ENCODE measurements at places on chromosomes 7 and 10.

DNA sequence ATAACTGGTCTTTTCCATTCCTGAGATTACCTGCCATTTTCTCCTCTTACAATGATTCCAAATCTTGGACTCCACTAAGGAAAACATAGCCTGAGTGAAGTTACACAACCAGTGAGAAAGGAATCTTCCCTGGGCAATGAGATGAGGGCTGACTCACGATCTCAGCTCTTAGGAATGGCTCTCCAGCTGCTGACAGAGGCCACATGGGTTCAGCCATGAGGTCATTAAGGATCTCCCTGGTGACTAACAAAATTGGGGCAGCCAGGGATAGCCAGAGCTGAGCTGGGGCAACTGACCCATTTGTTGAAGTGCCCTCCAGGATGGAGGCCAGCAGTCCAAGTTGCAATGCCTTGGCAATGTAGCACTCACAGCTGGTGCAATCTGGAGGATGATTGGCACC is 78.7 kb upstream of the MKLN1 start:
- DNase-seq, result no peak

DNA sequence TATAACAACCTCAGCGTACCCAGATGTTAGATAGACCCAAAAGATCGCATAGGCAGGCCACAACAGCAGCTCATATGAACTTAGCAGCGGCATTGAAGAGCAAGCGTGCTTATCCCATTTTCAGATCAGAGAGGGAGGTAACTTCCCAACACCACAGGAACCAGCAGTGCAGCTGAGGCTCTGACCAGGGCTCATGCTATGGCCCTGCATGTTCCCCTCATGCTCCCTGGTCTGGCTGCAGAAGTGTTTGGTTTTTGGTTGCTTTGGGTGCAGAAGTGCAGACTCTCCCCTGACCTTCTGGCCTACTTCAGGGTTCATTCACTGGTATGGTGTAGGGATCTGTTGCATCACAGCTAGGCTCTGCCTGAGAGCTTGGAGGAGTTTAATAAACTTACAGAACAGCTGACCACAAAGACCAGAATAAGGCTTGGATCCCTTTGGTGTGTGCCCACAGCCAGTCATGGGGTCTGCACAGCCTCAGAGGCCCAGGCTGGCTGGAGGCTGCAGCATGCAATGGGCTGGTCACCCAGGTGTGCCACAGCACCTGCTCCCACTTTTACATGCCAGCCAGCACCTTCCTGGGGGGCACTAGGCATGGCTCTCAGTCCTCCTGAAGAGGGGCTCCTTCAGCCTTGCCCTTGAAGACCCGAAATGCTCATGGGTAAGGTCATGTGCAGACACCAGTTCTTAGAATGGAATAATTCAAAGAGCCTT is 9.1 kb upstream of the CXCL12 start:
- DNase-seq, result no peak

DNA sequence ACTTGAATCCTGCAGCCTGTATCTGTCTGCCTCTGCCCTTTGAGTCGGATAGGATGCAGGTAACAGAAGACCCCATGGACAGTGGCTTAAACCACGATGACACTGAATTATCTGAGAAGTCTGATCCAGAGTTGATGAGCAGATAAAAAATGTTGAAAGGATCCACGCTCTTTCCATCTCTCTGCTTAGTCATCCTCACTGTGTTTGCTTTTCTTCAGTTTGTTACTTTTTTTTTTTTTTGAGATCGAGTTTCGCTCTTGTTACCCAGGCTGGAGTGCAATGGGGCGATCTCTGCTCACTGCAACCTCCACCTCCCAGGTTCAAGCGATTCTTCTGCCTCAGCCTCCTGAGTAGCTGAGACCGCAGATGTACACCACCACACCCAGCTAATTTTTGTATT is 36.9 kb upstream of the GOLGA7B start:
- DNase-seq, result no peak

GRCh38 chr7:15084368-15084767 is 181.8 kb upstream of the DGKB start:
- no peak for DNase-seq

DNA sequence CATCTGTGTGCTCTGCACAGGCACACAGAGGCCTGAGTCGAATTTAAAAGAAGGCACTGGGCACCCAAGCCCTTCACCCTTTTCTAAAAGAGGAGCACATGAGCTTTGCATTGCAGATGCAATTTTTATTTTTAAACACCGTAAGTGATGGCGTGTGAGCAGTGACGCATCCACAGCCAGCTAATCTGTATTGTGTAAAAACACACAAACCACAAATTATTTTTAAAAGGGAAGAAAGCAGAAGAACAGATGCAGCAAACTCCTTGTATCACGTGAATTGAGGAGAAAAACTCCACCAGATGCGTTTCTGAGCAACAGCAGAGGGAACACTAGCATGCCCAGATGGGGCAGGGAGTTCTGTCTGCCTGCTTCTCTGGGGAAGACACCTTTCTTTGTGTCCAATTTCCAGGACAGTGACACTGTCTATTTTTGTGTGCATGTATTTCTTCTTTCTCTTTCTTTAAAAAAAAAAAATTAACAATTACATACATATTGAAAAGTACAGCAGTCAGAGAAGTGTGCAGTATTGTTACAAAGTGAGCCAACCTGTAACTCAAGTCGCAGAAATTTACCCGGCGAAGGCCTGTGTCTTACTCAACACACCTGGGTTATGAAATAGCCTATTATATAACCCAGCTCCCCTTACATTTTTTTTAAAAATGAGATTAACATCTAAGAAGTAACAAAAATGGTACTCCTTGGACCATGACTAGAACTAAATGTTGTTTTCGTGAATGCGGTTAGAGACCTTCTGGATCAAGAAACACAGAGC is 39.2 kb downstream of the EEPD1 start:
- no peak for DNase-seq

DNA sequence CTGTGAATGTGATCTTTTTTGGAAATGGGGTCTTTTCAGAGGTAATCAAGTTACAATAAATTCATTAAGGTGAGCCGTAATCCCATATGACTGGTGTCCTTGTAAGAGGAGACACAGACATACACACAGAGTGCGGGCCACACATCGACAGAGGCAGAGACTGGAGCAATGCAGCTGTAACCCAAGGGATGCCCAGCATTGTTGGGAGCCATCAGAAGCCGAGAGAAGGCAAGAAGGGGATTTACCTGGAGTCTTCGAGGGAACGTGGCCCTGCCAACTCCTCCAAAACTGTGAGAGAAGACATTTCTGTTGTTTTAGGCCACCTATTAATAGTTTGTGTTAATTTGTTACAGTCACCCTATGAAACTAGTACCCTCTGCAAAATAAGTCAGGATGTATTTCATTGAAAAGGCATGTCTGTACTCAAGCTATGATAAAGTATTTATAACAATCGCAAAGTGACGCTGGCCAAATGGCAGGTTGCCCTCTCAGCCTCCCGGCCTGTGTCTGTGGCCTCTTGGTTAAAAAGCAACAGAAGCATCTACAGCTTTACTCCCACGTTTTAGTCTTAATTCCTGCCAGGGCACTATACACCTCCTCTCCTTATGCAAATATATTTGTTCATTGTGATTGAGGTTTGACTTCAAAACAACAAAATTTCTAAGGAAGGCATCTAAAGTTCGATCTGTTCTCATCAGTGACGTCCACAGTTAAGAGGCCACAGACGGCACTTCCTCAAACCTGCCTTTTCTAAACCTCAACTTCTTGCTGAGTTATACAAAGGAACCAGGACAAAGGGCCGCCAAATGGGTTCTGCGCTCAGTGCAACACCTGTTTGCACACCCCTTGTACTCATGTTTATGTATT is 46.8 kb downstream of the HIPK2 start:
- no peak for DNase-seq

DNA sequence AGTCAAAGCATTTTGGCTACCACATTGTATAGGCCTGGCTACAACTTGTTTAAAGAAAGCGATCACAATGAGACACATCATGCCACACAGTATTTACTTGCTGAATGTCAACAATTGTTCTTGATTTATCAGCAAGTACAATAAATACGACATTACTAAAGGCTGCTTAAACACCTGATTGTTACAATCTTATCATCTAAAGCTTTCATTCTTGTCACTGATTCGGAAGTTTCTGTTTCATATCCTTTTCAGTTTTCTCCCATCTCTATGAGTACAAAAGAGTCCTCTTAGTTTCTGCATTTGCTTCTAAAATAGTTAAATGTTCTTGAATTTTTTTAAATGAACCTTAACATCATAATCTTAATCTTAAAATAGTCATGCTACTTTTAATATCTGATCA is 128.1 kb upstream of the LRRN3 start:
- DNase-seq, result no peak

DNA sequence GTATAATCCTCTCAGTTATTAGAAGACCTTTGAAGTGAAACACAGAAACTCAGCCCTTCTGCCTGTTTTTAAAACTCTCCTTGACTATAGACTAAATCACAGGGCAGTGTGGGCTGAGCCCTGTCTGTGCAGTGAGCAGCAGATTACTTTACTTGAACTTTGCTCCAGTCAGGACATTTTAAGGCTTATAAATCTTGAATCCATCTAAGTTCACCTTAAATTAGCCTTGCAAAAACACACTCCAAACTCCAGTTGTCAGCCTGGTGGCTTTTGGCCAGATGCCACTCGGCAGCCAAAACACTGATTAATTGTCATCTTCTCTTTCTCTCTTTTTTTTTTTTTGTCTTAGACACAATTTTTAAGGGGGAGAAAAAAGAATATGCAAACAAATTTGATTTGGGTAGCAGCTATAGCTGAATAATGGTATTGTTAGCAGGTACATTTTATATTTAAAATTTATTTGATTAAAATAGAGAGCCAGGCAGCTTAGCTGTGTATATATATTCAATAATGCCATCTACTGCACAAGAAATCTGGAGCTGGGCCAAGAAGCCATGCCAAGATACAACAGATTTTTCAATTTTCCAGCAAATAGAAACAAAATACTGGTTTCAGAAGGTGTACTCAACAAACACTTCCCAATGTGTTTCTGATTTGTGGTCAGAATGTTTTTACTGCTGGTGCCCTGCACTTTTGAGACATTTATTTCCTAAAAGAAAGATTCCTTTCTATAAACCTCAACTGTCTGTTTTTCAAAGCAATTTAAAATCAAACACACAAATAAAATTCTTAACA is 247.7 kb downstream of the TFEC start:
- DNase-seq, result no peak

DNA sequence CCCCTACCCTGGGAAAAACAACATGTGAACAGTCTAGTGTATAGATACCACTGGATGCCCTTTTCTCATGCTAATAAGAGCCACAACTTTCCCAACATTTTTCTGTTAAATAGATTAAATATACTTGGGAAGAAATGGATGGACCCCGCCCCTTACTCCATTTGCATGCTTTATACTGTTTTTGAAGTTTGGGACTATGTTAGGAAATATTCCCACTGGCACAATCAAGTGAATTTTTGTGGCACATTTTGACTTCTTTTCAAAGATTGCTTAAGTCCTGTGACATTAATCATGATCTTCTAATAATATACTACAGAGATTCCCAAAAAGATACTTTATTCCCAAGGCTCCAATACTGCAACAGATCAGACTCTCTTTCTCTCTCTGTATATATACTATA is 216.6 kb downstream of the TWIST1 start:
- DNase-seq, result no peak

DNA sequence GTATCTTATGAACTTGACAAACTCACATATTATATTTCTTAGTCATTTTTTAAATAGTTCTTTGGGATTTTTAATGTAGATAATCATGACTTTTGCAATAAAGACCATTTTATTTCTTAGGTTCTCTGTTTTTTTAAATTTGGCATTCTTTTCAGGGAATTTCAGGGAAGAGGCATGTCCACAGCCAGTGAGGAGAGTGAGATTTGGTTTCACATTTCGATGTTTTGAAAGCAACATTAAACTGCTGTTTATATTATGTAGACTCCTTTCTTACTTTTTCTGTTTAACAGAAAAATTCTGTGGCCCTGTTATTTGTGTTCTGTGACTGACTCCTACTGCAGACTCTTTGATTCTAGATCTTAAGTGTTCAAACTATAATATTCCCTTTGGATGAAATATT is 153.7 kb downstream of the FAM107B start:
- no peak for DNase-seq

GRCh38 chr7:140390034-140390433 is 8.3 kb downstream of the SLC37A3 start:
- no peak for DNase-seq

- no peak for DNase-seq
These were observed 89.4 kb downstream of the RALA start for GRCh38 chr7:39712751-39713150.

- DNase-seq, result no peak
These were observed 103.3 kb downstream of the GRB10 start for GRCh38 chr7:50679218-50680007.

DNA sequence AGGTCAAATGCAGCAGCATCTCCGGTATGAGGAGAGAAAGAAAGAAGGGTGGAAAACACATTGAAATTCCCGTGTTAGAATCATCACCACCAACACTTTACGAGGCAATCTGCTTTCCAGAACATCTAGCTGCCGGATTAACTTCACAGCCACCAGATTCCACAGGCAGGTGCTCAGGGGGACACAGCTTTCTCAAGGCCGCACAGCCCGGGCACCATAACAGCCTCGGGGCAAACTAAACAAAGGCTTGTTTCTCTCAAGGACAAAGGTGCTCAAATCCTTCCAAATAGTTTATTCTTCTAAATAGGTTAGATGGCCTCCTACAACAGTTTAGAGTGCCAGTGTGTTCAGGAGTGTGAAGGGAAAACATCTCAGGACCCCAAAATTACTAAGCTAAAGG is 156.3 kb downstream of the DIP2C start:
- DNase-seq, result no peak

DNA sequence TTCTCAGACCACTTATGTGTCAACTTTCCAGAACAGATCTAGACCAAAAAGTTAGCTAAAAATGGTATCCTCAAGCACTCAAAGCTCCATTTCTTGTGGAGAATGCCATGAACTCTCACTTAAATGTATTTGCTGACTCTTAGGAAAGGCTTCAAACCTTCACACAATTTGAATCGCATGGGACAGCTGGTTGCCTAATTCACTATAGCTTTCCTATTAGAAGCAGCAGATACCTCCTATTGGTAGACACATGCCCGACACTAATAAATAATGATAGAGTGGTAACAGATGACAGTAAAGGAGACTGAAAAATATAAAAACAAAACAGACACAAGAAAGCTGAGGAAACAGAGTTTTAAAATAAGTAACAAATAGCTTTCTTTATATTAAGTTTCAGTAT is 818.5 kb downstream of the XPNPEP1 start:
- no peak for DNase-seq

- no peak for DNase-seq
These were observed 23.3 kb downstream of the MYOF start for GRCh38 chr10:93458821-93459257.

GRCh38 chr7:244974-245373 is 45.0 kb upstream of the FOXL3 start:
- no peak for DNase-seq

Data from forelimb muscle (tissue), 1 donor.